ENCODE measurements at places on chromosomes 3 and 15. TPM values are rescaled to one million over a fixed set of nuclear protein-coding genes. Genes with fewer than 3 reads are reported as not detected.

Gene INKA1
- total RNA-seq: not detected

Gene PAK6
- 6.6 TPM for total RNA-seq

Gene KBTBD8
- 6.9 TPM for total RNA-seq

Gene ACVR2B
- total RNA-seq: 101 TPM

DNA sequence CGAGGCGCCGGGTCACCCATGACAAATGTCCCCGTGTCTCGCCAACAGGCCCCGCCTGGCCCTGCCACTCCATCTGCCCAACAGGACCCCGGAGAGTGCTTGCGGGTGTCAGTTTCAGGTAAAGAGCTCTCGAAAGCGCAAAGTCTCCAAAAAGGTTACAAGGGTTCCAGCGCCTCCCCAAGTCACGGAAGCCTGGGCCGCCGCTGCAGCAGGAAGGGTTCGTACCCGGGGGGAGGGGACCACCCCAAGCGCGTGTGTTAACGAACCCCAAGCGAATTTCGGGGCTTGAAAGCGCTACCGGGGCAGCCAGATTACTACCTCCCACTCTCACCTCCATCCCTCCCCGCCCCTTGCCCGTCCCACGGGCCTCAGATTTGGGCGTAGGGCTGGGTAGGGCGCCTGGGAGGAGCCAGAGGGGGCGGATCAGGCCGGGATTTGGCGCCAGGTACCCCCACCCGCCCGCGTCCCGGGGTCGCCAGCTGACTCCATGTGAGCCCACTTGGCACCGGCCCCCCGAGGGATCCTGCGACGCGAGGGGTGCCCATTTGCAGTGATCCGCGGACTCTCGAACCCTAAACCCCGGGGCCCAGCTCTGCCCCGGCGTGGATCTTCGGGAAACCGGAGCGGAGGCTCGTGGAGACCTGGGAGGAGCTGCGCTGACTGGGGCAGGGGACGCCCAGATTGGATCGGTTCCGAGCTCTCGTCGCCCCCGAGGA is 85.9 kb downstream of the NR2F2 start:
- peak; percentile 76 for DNase-seq
- H3K27me3 ChIP-seq: peaks cover 100% of the 10 kb centered on the region
- no peak overlapping the region for H3K27ac ChIP-seq
- peaks cover 7% of the 10 kb centered on the region for H3K4me1 ChIP-seq
- no peaks in the 10 kb centered on the region for H3K36me3 ChIP-seq

GRCh38 chr15:42772144-42772543 is 35.2 kb upstream of the CDAN1 start:
- no peak overlapping the region for H3K27ac ChIP-seq
- no peak for DNase-seq
- H3K36me3 ChIP-seq: no peaks in the 10 kb centered on the region
- H3K27me3 ChIP-seq: no peaks in the 10 kb centered on the region

DNA sequence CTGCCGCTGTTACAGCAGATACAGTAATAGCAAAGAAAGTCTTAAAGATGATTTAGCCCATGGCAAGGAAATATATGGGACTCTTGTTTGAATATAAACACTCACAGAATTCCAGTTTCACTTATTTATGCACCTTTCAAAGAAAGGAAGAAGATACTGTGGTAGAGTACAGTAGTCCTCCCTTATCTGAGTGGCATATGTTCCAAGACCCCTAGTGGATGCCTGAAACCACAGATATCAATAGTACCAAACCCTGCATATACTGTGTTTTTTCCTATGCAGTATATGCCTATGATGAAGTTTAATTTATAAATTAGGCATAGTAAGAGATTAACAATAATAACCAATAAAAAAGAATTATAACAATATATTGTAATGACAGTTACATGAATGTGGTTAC is 8.2 kb downstream of the MAP2K1 start:
- no peaks in the 10 kb centered on the region for H3K4me1 ChIP-seq
- H3K27me3 ChIP-seq: no peaks in the 10 kb centered on the region
- no peak overlapping the region for H3K27ac ChIP-seq
- no peak overlapping the region for H3K4me3 ChIP-seq
- DNase-seq: no peak

DNA sequence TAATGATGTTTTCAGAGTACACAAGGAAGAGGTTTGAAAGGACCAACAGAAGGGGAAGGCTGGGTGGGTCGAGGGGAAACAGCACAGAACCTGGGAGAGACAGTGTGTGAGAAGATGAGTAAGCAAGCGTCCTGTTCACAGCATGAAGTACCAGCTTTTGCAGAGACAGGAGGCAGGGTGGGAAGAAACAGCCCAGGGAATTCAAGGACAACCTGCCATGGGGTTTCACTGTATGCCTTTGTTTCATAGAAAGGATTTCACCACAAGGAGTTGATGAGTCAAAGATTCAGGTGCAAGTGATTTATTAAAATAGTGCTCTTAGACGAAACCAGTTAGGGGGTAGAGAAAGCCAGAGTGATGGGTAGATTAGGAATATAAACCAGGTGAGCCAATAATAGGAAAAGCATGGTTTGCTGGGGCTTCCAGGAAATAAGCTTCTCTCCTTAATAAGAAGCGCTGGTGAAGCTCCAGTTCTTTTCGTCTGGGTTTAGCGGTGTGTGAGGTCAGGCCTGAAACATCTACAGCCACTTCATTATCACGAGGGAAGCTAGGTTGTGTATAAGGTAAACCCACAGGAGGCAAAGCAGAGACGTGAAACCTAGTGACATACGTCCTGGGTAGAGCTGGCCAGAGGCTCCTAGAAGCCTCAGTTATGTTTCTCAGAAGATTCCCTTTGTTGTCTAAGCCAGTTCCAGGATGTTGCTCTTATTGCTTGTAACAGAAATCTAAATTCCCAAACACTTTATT is 3.9 kb downstream of the HHLA2 start:
- no peak overlapping the region for H3K27ac ChIP-seq
- H3K4me1 ChIP-seq: no peaks in the 10 kb centered on the region
- DNase-seq: peak; percentile 51
- no peaks in the 10 kb centered on the region for H3K27me3 ChIP-seq

DNA sequence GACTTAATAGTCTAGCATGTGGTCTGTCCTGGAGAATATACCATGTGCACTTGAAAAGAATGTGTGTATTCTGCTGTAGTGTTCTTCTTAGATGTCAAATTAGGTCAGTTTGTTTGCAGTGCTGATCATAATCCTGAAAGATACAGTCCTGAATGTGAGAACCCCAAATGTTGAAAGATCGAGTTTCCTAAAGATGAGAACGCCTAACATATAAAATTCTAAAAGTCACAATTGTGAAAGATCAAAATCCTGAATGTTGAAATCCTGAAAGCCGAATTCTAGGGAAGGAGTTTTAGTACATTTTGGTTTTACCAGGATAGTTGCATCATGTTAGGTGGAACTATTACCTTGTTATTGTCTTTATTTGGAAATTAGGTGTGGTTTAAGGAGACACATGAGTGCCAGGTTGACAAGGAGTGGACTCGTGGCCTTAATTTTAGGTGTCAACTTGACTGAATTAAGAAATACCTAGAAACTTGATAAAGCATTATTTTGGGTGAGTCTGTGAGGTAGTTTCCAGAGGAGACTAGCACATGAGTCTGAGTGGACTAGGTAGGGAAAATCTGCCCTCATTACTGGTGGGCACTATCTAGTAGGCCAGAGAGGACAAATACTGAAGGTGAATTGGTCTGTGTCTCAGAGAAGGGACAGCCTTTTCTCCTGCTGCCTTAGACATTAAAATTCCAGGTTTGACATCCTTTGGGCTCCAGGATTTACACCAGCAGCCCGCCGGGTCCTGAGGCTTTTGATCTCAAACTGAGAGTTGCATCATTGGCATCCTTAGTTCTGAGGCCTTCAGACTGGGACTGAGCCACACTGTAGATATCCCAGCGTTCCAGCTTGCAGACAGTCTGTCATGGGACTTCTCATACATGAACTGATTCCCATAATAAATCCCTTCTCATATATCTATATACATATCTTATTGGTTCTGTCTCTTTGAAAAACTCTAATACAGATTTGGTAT is 77.1 kb downstream of the LRRC28 start:
- no peak overlapping the region for H3K27ac ChIP-seq
- no peaks in the 10 kb centered on the region for H3K36me3 ChIP-seq
- no peaks in the 10 kb centered on the region for H3K4me1 ChIP-seq
- no peak overlapping the region for H3K4me3 ChIP-seq

- no peaks in the 10 kb centered on the region for H3K4me1 ChIP-seq
- no peaks in the 10 kb centered on the region for H3K27me3 ChIP-seq
Observed at GRCh38 chr15:65183865-65184159, 1.3 kb downstream of the CLPX start.

DNA sequence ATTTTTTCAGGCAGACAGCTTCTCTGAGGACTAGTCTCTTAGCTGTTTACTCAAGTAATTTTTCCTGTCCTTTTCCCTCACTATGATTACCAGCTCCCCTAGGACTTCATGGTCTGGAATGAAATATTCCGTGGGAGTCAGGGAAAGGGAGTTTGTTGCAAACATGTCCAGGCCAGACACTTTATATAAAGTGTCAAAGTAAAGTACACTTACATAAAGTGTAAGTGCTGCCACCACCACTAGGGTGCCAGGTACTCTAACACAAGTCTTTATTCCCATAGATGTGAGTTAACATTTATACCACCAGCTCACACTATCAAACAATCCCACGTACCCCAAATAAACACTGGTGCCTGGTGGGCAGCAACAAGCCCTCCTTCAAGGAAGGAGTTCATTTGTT is 179.8 kb downstream of the SNRPN start:
- DNase-seq: no peak
- peaks cover 6% of the 10 kb centered on the region for H3K36me3 ChIP-seq
- H3K27me3 ChIP-seq: no peaks in the 10 kb centered on the region
- no peaks in the 10 kb centered on the region for H3K4me1 ChIP-seq
- H3K27ac ChIP-seq: no peak overlapping the region

- no peaks in the 10 kb centered on the region for H3K4me1 ChIP-seq
- peak; percentile 30 for DNase-seq
- no peaks in the 10 kb centered on the region for H3K27me3 ChIP-seq
- no peak overlapping the region for H3K4me3 ChIP-seq
- peaks cover 95% of the 10 kb centered on the region for H3K36me3 ChIP-seq
Observed at GRCh38 chr3:66383998-66384745, 116.7 kb downstream of the LRIG1 start.

GRCh38 chr15:66308531-66308930 is 15.2 kb downstream of the DIS3L start:
- no peak overlapping the region for H3K27ac ChIP-seq
- H3K36me3 ChIP-seq: peaks cover 32% of the 10 kb centered on the region
- no peaks in the 10 kb centered on the region for H3K4me1 ChIP-seq
- no peak overlapping the region for H3K4me3 ChIP-seq
- H3K27me3 ChIP-seq: no peaks in the 10 kb centered on the region

DNA sequence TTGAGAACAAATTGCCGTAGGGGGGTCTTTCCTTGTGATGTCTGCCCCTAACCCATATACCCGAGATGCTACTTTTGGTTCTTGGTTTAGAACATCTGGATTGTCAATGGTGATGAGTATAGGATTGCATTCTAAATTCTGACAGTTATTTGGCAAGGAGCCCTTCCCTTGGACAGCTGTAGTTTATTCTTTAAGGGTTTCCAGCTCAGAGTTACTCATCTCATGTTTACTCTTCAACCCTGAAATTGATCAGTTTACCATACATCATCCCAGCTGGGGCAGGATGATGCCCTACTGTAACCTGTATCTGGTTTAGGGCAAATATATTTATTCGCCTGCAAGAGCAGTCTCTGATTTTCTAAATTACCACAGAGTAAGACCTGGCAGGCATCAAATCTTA is 85.7 kb upstream of the XCR1 start:
- H3K4me3 ChIP-seq: no peak overlapping the region
- no peak overlapping the region for H3K27ac ChIP-seq
- no peak for DNase-seq
- peaks cover 5% of the 10 kb centered on the region for H3K4me1 ChIP-seq
- H3K36me3 ChIP-seq: no peaks in the 10 kb centered on the region
- H3K27me3 ChIP-seq: no peaks in the 10 kb centered on the region
